ENCODE measurements at places on chromosomes 12 and 14. TPM values are rescaled to one million over a fixed set of nuclear protein-coding genes. Genes with fewer than 3 reads are reported as not detected.

GRCh38 chr12:27060740-27061139, 21.6 kb downstream of the C12orf71 start:
- no peak for DNase-seq

DNA sequence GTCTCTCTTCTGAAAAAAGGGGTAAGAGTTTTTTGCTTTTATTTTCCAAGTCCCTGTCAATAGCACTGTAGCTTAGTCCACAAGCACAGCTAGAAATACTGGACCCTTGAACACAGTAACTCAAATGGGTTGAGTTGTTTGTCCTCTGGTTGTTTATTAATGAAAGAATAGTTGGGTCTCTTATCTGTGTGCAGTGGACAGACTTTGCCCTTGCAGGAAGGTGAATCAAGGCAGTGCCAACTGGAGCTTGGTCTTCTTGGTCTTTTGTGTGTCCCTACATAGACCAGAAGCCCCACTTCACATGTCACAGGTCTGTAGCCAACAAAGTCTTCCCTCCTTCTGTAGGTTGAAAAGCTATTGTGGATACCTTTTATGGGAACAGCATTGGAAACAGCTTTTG, 322.0 kb downstream of the AACS start:
- no peak for DNase-seq

DNA sequence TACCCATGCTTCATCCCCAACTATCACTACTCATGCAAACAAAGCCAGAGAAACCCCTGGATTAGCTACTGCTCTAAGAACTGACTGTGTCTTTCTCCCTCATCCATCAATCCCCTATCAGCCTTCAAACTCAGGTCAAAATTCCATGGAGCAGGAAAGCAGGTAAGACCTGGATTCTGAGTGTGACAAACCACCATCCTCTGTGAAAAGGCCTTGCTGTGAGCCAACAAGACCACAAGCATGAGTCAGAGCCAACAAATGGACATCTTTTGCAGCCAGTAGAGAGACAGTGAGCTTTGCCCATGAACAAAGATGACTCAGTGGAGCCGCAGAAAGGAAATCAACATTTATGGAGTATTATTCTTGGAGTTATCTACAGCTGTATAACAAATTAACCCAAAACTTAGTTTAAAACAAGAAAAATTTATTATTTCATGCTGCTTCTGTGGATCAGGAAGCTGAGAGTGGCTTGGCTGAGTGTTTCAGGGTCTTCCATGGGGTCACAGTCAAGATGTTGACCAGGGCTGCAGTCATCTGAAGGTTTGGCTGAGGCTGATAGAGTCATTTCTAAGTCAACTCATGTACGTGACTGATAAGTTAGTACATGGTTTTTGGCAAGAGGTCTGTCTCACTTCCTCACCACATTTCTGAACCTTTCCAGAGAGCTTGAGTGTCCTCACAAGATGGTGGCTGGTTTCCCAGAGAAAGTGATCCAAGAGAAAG, 61.1 kb downstream of the PITPNM2 start:
- no peak for DNase-seq

Gene HCAR1
- not detected for total RNA-seq

GRCh38 chr12:27162229-27162537, 79.8 kb upstream of the C12orf71 start:
- DNase-seq = no peak

DNA sequence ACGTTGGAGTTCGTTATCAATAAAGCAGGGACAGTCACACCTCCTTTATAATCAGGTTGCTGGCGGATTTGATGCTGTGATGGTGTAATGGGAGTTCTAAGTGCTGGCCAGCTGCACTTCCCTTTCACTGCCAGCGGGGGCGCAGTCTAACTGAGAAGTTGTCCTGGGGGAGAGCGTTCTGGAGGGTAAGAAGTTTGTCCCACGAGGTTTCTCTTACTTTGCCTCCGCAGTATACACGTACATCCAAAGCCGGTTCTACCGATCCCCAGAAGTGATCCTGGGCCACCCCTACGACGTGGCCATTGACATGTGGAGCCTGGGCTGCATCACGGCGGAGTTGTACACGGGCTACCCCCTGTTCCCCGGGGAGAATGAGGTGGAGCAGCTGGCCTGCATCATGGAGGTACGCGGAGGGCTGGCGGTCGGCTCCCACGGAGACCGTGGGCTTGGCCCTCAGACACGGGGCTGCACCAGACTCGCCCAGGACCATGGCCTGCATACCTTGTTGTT, 42.7 kb downstream of the DYRK4 start:
- peak; percentile 79 for DNase-seq

DNA sequence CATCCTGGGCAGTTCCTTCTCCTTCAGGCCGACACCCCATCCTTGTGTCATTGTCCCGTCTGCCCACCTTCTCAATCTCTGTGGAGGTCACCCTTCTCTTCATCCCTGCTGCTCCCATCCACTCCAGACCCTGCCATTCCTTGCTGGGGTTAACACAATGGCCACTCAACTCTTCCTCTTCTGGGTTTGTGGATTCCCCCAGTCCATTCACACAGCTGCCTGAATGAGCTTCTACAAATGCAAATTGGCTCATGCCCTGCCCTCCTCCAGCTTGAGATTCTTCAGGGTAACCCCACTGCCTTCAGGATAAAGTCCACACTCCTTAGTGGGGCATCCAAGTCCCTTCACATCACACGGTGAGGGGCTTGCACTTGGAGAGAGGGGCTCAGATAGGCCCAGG, 17.2 kb upstream of the PRMT8 start:
- no peak for DNase-seq

GRCh38 chr12:102954134-102954533, 3.3 kb upstream of the ASCL1 start:
- no peak for DNase-seq

GRCh38 chr12:84397846-84398245, 514.8 kb downstream of the SLC6A15 start:
- DNase-seq = no peak

Gene DDN
- 6.4 TPM for total RNA-seq

- DNase-seq = no peak
Observed at GRCh38 chr12:84397263-84397662, 515.3 kb downstream of the SLC6A15 start.

DNA sequence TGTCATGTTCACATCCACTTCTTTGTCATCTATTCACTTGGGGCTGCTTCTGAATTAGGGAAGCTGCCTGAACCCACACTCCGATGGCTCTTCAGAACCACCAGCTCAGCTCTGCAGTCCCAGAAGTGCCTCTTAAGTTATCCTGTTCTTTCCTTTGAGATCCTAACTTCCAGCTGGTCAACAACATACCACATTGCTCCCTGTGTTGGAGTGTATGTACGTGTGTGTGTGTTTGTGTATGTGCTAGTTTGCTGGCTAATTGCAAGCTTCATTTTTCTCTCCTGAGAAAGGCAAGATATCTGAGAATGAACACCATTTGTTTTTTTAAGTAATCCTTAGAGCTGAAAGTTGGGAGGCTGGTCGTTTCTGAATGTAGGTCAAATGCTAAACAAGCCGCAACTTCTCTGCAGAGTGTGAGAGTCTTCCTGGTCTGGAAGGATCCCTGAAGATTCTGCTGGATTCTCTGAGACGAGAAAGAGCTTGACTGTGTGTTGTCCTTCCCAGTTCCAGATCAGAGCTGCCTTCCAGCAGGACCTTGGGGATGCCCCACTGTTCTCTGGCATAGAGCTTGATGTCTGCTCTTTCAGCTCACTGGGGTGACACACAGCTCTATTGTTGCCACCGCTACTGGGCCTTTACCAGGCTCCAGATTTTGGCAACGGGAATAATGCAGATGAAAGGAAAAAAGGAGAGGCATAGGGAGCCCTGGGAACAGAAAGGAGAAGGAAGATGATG, 839 bp downstream of the GSG1 start:
- no peak for DNase-seq

GRCh38 chr12:85530456-85530855, 250.4 kb downstream of the ALX1 start:
- DNase-seq = no peak

GRCh38 chr12:108856428-108857157, 790 bp downstream of the SSH1 start:
- peak; percentile 40 for DNase-seq

GRCh38 chr12:97513950-97514349, 51.3 kb downstream of the RMST start:
- DNase-seq = no peak

- DNase-seq = no peak
Observed at GRCh38 chr12:5817246-5817645, 127.8 kb downstream of the ANO2 start.

GRCh38 chr12:25063873-25064628, 115.2 kb upstream of the BCAT1 start:
- no peak for DNase-seq

DNA sequence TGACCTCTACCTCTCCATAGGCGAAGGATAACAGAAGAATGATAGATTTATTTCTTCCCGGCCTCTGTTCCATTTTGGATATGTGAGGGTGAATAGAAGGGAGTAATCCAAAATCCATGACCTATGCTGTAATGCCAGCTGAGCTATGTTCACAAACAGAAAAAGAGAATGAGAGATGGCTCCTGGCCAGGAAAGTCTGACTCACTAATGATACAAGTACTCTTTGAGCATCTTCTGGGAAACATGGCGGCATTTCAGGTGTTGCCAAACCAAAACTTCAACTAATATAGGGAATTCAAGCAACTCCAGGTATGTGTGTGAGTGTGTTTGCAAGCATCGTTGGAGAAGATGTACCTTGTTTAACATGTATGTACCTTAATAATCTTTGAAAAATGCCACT, 55.1 kb downstream of the MED13L start:
- no peak for DNase-seq

Gene CCDC38
- total RNA-seq = not detected

Gene GLIPR1L1
- not detected for total RNA-seq

- peak; percentile 59 for DNase-seq
Observed at GRCh38 chr12:113048716-113049127, 7.8 kb upstream of the DTX1 start.

DNA sequence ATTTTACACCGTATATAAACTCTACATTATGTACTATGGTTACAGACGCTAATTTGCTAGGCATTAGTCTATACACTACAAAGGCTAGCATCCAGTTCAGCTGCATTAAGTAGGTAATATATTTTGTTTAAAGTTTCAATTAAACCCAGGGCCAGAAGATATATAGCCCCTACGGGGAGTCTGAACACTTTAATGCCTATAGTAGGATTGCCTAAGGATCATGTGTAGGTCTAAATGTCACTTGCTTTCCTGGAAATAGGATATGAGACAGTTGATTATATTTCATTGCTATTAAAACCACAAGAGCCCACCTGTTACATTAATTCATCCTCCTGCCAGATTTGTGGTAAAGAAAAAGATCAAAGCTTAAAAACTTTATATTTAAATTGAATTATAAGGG, 286.9 kb downstream of the TMTC2 start:
- DNase-seq = no peak

Gene AHSA1
- 117 TPM for total RNA-seq

DNA sequence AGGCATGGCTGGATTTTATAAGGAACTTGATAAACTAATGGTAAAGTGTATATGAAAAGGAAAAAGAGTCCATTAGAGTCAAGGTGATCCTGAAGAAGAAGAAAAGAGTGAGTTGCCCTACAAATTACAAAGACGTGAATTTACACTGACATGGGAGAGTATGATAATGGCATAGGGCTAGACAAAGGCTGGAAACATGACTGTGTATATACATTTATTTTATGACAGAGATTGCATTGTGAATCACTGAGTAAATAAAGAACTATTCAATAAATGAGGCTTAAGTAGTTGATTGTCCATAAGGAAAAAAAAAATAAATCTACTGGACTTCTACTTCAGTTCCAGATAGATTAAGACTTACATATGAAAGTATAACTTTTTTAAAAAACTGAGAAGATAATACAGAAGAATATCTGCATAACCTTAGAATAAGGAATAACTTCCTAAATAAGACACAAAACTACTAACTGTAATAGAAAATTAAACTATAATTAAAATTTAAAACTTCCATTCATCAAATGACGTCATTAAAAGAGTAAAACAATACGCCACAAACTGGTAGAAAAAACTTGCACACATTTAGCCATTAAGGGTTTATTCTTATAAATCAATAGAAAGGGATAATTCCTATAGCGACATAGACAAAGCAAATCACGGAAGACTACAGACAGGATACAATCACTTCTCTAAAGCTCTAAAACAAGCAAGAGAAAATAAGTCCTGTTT, 278.5 kb downstream of the NOVA1 start:
- DNase-seq = no peak

Gene SAMD15
- total RNA-seq = 0.47 TPM

GRCh38 chr14:99192028-99192621, 79.9 kb downstream of the BCL11B start:
- no peak for DNase-seq

DNA sequence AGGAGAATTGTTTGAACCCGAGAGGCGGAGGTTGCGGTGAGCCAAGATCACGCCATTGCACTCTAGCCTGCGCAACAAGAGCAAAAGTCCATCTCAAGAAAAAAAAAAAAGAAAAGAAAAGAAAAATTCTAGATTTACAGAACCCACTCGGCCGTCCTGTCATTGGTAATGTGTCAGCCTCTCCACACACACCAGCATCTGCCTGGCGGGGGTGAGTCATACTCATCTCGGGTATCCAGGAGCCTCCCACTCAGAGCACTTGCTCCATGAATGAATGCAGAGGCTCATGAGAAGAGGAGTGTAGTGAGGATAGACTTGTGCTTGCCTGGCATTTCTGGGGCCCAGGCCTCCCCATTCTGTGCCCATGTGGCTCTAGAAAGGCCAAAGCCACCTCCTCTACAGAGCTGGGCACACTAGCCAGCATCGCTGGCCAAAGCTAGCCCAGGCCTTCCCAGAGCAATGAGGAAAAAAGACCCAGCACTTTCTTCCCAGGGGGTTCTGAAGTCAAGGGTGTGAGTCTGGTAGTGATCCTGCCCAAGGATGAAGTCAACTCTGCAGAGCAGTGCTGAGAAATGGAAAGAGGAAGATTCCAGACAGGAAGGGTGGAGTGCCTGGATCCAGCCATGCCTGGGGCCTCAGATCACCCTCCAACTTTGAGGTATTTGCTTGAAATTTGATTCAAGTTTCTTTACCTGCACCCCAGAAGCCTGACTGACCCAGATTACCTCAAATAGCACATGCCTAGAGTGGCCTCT, 31.2 kb upstream of the KLC1 start:
- no peak for DNase-seq

Gene COX8C
- total RNA-seq = not detected

- no peak for DNase-seq
Observed at GRCh38 chr12:131836714-131837397, 8.7 kb downstream of the MMP17 start.

- DNase-seq = no peak
Observed at GRCh38 chr12:15206831-15207389, 14.3 kb downstream of the RERG start.

DNA sequence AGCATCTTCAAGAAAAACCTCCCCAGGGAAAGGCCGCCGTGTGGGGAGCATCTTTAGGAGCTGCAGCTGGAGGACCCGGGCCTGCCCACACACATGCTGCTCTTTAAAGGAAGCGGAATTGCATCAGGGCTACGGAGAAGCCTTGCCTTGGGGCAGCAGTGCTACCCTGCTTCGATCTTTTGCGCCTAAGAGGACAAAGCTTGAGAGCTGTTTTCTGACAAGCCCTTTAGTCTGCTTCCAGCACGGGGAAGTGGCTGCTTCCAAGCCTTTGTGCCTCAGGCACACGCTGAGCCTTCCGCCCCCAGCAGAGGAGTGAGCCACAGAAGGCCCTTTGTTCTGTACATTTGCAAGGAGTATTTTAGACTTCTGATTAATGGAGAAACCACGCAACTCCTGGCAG, 31.5 kb downstream of the COA8 start:
- DNase-seq = peak; percentile 58

Gene TAS2R7
- total RNA-seq = 0.39 TPM

GRCh38 chr12:82627799-82628198, 58.9 kb upstream of the TMTC2 start:
- DNase-seq = no peak

GRCh38 chr14:50795142-50795541, 35.8 kb downstream of the NIN start:
- no peak for DNase-seq

Gene RPGRIP1
- total RNA-seq = not detected

All from glutamatergic neuron (in vitro differentiated cells).